ENCODE measurements at places on chromosomes 5 and 9. TPM values are rescaled to one million over a fixed set of nuclear protein-coding genes. Genes with fewer than 3 reads are reported as not detected.

Gene MTAP
- 36.9 TPM for total RNA-seq

GRCh38 chr5:143259254-143259605 is 144.3 kb downstream of the NR3C1 start:
- DNase-seq, result no peak

Gene OTP
- total RNA-seq, result not detected

- DNase-seq, result peak; percentile 36
Observed at GRCh38 chr9:124180557-124180956, 77.2 kb upstream of the NEK6 start.

GRCh38 chr9:97480749-97481148 is 20.7 kb upstream of the TMOD1 start:
- DNase-seq, result no peak

Gene SPATA31A3
- total RNA-seq, result not detected

- DNase-seq, result no peak
Observed at GRCh38 chr5:143173139-143173889, 230.2 kb downstream of the NR3C1 start.

Gene N4BP3
- 43.9 TPM for total RNA-seq

- DNase-seq, result no peak
Observed at GRCh38 chr5:21910731-21911130, 942.4 kb downstream of the CDH12 start.

DNA sequence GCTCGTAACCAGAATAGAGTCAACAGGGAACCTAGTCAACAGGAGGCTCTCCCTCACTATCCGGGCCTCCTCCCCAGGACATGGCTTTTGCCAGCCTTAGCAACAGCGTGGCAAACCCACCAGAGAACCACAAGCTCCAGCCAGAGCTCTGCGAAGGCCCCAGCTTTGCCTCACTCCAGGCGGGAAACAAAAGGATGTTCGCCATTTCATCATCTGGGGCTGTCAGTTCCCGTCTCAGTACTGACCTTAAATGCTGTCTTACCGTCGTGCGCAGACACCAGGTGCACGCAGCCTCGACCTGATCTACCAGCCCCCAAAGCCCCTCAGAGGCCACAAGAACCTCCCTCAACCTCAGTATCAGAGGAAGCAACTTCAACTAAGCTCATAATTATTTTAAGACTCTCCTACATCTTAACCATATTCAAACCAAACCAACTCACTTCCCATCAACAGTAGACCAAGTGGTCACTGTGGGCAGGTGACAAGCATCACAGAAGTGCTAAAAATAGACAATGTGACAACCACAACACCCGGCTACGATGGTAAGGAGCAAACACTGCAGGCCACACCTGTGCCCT is 71.4 kb downstream of the SEMA4D start:
- DNase-seq, result no peak

Gene TAF11L10
- not detected for total RNA-seq

Gene SLIT3
- total RNA-seq, result not detected

Gene PDCD1LG2
- total RNA-seq, result 4.4 TPM

DNA sequence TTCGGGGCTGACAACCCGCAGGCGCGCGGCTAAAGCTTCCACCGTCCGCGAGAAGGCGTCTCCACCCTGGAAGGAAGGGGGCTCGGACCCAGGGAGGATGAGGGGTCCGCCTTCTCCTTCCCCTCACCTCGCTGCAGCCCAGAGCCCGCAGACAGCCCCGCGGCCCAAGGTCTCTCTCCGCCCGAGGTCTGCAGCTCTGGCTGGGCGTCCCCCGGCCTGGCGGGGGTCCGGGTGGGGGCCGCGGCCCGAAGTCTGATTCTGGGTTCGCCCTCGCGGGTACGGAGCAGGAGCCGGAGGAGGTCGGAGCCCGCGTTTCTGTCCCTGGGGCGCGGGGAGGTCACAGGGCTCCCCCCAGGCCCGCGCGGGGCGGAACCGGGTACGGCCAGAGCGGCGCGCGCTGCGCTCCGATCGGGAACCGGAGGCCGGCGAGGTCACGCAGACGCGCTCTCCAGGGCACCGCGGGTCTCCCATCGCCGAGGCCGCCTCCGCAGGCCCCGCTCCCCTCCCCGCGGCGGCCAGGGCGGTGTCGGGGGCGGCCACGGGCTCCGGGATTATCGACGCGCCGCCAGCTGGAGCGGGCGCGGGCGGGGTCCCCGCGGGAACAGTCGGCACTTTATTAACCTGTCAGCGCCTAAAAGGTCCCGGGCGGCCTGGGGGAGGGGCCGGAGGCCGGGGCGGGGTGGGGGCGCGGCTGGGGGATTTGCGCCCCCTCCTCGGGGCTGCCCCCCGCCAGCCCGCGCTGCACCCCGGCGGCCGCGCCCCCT is 11.6 kb downstream of the LHX3 start:
- no peak for DNase-seq

DNA sequence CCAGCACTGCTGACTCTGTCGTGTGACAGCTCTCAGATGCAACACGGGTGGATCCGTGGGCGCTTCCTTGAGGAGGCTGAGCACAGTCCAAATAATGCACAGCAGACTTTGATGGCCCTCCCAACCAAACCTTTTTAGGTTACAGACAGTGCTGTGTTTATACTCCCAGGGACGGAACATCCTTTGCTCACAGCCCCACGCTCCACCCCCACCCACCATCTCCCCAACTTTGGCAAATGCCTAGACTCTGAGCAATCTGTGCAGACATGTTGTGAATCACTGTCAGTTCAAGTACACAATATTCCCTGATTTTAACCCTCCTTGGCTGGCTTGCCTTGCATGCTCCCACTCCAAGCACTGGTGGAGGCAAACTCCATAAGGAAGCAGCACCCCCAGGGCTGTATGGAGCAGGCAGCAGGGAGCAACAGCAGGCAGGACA is 324.6 kb downstream of the MLLT3 start:
- no peak for DNase-seq

Gene LECT2
- not detected for total RNA-seq

DNA sequence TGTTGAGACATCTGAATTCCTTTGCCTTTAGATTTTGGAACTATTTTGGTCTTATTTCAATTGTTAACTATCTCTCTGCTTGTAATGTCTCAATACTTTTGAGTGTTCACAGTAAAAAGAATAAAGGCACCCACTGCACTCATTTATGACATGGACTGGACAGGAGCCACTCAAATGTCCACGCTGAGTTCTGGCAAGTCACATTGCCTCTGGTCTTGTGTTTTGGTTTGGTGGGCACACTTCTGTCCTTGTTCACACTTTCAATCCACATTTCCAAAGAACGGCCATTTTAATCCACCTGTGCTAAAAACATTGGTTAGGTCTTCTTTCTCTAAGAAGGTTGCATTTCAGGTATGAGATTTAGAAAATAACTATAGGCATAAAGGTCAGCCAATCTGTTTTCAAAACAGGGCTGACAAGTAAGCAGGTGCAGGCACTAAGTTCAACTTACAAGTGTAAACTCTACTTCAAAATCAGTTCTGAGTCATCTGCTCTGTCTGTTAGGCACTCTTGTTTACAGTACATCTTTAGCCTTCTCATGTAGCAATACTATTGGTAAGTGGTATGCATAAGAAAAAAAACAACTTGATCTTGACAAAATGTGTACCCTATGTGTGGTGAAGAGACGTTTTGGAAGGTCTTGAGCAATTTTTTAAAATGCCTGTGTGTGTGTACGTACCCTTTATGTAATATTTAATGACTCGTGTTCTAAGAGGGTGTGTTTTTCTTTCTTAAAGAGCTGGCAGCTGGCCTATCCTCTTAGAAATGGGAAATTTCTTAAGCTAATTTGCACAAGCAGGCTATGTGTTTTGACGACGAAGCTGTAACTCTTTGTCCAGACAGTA is 31.5 kb upstream of the ZFAND5 start:
- peak; percentile 17 for DNase-seq

Gene INSL6
- total RNA-seq, result not detected

- DNase-seq, result no peak
Observed at GRCh38 chr9:7910426-7911020, 110.9 kb upstream of the DMAC1 start.

Gene NR2F1-AS1
- 18.4 TPM for total RNA-seq

- no peak for DNase-seq
Observed at GRCh38 chr9:78939311-78940065, 632.3 kb upstream of the TLE4 start.

DNA sequence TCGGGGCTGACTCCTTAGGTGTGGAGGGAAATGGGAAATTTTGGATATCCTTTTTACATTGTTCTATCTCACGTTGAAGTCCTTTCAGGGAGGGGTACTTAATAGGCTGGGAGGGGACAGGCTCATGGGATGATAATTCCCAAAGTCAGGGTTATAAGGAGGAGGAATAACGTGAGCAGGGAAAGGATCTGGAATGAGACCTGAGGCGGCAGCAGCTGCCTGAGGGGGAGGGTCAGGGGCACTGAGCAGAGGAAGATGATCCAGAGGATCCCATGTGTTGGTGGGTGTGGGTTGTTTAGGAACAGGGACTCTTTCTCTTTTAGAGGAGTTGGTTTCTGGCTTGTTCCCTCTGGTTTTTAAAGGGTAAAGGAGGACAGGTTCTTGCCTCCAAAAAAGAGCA is 18.7 kb downstream of the IFT74 start:
- DNase-seq, result no peak

Gene PRUNE2
- 7.8 TPM for total RNA-seq

- DNase-seq, result no peak
Observed at GRCh38 chr5:131212471-131213021, 41.8 kb downstream of the LYRM7 start.

- no peak for DNase-seq
Observed at GRCh38 chr5:111248571-111248970, 24.4 kb downstream of the CAMK4 start.

- no peak for DNase-seq
Observed at GRCh38 chr9:93983875-93984274, 28.7 kb upstream of the BARX1 start.

Gene GPR150
- total RNA-seq, result 0.05 TPM

Gene CEL
- total RNA-seq, result 0.17 TPM

Gene ZNF608
- total RNA-seq, result 15.6 TPM

GRCh38 chr5:139701056-139701741 is 53.0 kb downstream of the CXXC5 start:
- DNase-seq, result no peak

DNA sequence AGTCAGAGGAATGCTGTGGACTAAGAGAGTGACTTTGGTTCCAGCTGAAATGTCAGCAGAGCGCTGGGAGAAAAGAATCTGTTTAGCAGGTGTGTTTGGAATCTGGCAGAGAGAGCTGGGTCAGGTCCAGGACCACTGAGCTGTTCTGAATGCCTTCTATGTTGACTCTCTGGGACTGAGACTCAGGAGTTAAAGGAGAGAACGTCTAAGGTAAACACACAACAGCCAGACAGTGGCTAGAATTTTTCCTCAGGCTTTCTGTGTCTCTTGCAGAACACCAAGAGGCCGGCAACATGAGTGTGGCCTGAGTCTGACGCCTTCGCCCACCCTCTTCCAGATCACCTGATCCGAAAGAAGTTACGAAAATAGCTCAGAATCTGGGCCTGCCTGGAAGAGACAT is 107.2 kb upstream of the ZNF462 start:
- no peak for DNase-seq

DNA sequence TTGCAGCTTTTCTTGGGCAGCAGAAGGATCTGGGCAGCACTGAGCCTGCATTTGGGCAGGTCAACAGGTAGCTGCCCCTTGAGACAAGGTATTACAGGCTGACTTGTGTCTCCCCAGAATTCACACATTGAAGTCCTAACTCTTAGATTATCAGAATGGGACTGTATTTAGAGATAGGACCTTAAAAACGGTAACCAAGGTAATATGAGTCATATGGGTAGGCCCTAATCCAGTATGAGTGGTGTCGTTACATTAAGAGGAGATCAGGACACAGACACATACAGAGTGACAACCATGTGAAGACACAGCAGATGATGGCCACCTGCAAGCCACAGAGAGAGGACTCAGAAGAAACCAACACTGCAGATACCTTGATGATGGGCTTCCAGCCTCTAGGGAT is 3.2 kb downstream of the C1QTNF2 start:
- DNase-seq, result no peak

Gene IL12B
- total RNA-seq, result not detected

GRCh38 chr5:42121401-42121800 is 196.3 kb downstream of the FBXO4 start:
- no peak for DNase-seq

- DNase-seq, result peak; percentile 78
Observed at GRCh38 chr5:61409568-61409967, 77.5 kb downstream of the ZSWIM6 start.

- no peak for DNase-seq
Observed at GRCh38 chr9:13070612-13071595, 208.6 kb downstream of the MPDZ start.

Gene KIF4B
- 0.17 TPM for total RNA-seq

DNA sequence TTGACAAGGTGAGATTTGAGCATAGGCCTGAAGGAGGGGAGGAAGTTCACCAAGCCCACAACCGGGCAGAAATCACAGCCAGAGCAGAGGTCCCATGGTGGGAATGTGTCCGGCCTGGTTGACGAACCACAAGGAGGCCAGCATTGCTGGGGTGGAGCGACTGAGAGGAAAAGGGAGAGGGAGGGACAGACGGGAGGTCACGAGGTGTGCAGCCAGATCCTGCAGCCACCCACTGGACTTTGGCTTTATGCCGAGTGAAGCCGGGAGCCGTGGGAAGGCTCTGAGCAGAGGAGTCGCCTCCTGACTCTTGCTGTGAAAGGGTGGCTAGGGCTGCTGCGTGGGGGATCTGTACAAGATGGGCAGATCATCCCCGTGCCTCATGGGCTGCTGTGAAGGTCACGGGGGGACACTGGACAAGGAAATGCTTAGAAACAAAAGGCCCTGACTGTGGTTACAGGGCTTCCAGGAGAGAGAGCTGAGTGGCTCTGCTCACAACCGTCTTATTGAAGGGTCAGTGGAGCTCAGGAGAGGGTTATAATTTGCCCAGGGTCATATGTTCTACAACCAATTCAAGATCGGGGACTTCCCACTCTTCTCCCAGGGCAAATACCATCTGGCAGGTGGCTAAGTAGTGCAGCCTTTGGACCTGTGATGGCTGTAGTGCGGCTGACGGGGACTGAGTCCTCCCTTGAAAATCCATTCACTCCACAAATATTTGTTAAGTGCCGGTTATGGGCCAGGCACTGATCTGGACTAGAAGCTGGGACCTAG is 15.6 kb upstream of the CD74 start:
- DNase-seq, result peak; percentile 58

DNA sequence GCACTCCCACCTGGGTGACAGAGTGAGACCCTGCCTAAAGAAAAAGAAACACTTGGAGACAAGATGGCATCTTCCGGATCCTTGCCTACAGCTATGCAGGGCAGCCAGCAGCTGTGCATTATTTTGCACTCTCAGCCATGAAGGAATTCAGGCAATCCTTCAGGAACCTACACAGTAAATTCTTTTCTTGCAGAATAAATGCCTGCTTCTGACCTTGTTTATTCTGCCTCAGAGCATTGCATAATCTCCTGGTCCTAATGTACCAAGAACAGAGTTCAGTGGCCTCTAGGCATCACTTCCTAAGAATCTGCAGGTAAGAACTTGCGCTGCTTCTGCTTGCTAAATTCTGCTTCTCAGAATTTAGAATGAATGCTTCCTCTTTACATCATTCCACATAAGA is 16.8 kb downstream of the GLDC start:
- no peak for DNase-seq
